Kidney epithelial cell (primary cell): ENCODE measurements at places on chromosomes 7 and 10.

GRCh38 chr7:2248984-2249694 lies 7.1 kb downstream of the NUDT1 start:
- no peak for DNase-seq

DNA sequence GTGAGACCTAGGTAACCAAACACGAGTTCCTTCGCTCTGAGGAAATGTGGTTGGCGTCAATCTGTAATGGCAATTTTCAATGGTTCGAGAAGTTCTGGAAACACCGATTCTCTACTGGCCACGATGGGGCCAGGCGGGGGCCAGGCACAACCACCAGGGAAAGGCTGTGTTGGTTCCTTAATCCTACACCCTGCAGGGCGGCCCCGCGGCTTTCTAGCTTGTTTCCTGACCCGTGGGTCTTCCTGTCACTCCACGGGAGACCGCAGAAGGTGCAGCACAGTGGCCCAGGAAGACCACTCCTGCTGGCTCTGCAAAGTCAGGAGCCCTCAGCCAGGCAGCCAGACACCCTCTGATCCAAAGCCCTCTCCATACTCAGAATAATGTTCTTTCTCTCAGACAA lies 113.4 kb downstream of the FGFR2 start:
- no peak for DNase-seq

GRCh38 chr7:28112883-28113540 lies 67.6 kb downstream of the JAZF1 start:
- no peak for DNase-seq

DNA sequence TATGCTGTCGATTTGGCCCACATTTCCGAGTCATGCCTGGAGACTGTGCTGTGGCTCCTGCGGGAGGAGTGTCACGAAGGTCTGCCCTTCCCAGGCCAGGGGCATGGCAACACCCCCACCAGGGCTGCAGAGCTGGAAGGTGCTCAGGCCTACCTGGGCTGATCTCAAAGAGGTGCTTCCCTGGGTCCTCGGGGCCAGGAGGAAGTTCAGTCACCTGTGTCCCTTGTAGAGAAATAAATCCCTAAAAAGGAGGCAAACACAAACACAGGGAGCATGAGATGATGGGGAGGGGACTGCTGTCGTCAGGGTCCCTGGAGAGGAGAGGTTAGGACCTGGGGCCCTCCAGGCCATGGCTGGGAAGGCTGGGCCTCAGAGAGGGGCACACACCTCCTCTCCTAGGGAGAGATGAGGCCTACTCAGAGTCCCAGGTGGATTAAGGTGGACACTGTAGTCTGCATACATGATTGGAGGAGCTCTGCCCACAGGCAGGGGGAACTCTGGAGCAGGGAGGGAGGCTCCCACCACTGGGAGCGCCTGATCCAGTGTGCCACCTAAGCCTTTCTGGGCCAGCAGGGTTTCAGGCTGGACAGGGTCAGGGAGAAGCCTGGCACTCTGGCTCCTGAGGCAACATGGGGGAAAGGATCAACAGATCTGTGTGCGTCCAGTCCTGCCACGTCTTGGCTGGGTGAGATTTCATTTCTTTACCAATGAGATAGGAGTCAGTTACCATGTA lies 49.4 kb downstream of the ARHGAP22 start:
- DNase-seq, result no peak

DNA sequence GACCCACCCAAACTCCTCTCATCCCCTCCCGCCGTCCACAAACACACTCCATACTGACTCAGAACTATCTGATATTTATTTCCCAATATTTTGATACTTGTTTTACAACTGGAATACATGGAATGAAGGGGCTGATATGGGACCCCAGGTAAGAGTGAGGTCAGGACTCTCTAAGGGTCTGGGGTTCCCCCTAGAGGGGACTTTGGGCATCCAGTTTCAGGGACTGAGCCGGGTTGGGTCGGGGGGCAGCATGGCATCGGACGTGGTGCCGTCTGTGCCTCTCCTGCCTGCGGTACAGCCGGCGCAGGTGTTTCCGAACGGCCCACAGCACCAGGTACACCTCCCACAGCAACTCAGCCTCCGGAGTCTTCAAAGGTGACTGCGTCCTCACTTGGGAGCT lies 7.5 kb downstream of the SPACDR start:
- no peak for DNase-seq
